Activated CD8-positive, alpha-beta T cell treated with anti-CD3 and anti-CD28 coated beads, Interleukin-2, amount 10 ng/mL, durations not matched to agents 7 days and 5 days (primary cell): ENCODE measurements at places on chromosomes 11 and 22. TPM values are rescaled to one million over a fixed set of nuclear protein-coding genes. Genes with fewer than 3 reads are reported as not detected.

HORMAD2 gene
- total RNA-seq: not detected

- no peak overlapping the region for H3K4me3 ChIP-seq
- H3K27me3 ChIP-seq: no peaks in the 10 kb centered on the region
- peaks cover 15% of the 10 kb centered on the region for H3K4me1 ChIP-seq
- no peaks in the 10 kb centered on the region for H3K36me3 ChIP-seq
Observed at GRCh38 chr22:41403532-41404318, 22.0 kb downstream of the TEF start.

- peaks cover 2% of the 10 kb centered on the region for H3K27me3 ChIP-seq
- H3K4me1 ChIP-seq: peaks cover 17% of the 10 kb centered on the region
Observed at GRCh38 chr11:78248191-78248590, 59.5 kb downstream of the USP35 start.

DNA sequence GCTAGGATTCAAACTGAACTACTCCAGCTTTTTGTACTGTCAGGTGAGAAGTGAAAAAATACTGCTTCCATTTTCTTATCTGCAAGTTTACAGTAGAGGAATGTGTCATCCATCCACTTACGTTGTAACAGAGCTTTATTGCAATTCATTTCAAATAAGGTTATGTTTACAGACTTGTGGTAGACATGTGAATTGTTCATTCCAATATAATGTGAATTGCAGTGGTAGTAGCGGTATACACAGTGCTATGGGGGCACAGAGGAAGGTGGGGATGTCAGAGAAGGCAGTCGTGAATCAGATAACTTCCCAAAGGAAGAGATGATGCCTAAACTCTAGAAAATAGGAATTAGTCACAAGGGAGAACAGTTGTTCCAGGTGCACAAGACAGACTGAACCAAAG lies 42.5 kb downstream of the CEP57 start:
- H3K4me1 ChIP-seq: no peaks in the 10 kb centered on the region
- H3K27me3 ChIP-seq: no peaks in the 10 kb centered on the region
- H3K27ac ChIP-seq: no peak overlapping the region
- no peak overlapping the region for H3K4me3 ChIP-seq

DNA sequence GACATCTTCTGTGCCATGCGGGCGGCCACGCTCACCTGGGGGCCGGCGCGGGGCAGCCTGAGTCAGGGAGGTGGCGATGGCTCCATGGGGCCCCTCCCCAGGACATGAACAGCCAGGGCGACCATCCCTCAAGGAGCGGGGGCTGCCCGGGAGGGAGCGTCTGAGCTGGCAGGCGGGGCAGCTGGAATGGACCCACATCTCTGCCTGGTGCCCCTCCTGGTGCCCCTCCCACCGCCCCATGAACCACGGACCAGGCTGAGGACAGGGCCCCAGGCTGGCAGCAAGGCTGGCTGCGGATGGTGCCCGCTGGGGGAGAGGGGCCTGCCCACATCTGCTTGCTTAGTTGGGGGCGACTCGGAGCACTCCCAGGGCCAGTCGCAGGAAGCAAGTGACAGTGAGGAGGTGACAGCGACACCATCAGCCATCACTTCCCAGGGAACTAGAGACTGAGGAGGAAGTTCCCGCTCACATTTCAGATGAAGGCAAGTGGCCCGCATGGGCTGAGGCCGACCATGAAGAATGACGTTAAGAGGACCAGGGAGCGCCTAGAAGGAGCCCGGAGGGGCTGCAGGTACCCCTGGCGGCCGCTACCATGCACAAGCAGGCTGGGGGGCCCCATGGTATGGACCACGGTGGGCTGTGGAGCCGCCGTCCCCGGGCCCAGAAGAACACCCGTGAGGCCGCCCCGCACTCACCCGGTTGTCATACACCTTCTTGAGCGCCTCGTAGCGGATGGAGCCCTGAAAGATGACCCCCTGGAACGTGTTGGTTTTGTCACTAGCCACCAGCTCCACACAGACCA lies 37.3 kb downstream of the KIAA0930 start:
- no peak overlapping the region for H3K27ac ChIP-seq
- H3K4me3 ChIP-seq: no peak overlapping the region
- H3K4me1 ChIP-seq: no peaks in the 10 kb centered on the region
- peaks cover 3% of the 10 kb centered on the region for H3K36me3 ChIP-seq
- DNase-seq: no peak

DCDC1 gene
- total RNA-seq: not detected

DNA sequence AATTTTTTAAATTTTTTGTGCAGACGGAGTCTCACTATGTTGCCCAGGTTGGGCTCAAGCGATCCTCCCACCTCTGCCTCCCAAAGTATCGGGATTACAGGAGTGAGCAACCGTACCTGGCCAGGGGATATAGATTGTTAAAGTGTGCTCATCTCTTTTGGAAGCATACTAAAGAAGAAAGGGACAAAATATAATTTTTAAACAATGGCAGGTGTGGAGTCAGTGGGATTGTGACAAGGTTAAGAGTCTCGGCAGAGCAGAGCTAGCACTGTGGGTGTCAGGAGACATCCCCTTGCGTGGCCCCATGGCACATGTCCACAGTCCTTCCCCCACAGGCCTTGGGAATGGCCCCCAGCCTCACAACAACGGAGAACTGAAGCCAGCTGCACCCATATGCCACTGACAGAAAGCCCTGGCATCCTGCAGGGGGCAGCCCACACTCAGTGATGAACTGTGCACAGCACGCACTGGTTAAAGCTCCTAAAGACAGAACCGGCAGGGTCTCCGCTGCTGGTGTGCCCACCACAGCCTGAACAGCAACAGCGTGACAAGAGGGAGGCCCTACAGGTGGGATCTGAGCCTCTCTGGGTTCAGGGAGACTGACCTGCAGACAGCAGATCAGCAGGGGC lies 29.9 kb downstream of the SERPIND1 start:
- H3K4me3 ChIP-seq: no peak overlapping the region
- no peaks in the 10 kb centered on the region for H3K4me1 ChIP-seq
- peaks cover 50% of the 10 kb centered on the region for H3K36me3 ChIP-seq
- no peak overlapping the region for H3K27ac ChIP-seq

GRCh38 chr11:32527261-32528175 lies 56.1 kb upstream of the EIF3M start:
- H3K4me3 ChIP-seq: no peak overlapping the region
- H3K27me3 ChIP-seq: no peaks in the 10 kb centered on the region
- no peak for DNase-seq
- H3K27ac ChIP-seq: no peak overlapping the region

- DNase-seq: peak; percentile 54
- peak overlapping the region; percentile 92 for H3K27ac ChIP-seq
- peak overlapping the region; percentile 90 for H3K4me3 ChIP-seq
- H3K4me1 ChIP-seq: peaks cover 57% of the 10 kb centered on the region
Observed at GRCh38 chr22:20509344-20510047, 2.1 kb downstream of the MED15 start.

DNA sequence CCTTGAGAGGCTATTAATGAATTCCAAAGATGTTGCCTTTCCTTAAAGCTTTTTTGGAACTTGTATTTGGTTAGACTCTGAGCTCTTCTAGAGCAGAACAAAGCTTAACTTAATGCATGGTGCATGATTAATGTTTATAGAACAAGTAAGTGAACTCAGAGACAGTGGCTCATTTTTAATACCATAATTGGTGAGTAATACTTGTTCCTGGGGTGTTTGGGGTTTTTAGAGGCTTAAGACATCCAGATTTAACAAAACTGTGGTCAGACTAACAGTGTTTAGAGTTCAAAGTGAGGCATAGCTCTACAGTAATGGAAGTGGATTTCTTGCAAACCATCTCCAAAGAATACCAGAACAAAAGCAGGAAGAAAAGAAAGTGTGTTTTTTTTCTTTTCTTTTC lies 73.7 kb upstream of the CTSC start:
- H3K27ac ChIP-seq: no peak overlapping the region
- H3K4me1 ChIP-seq: peaks cover 58% of the 10 kb centered on the region
- DNase-seq: no peak

DNA sequence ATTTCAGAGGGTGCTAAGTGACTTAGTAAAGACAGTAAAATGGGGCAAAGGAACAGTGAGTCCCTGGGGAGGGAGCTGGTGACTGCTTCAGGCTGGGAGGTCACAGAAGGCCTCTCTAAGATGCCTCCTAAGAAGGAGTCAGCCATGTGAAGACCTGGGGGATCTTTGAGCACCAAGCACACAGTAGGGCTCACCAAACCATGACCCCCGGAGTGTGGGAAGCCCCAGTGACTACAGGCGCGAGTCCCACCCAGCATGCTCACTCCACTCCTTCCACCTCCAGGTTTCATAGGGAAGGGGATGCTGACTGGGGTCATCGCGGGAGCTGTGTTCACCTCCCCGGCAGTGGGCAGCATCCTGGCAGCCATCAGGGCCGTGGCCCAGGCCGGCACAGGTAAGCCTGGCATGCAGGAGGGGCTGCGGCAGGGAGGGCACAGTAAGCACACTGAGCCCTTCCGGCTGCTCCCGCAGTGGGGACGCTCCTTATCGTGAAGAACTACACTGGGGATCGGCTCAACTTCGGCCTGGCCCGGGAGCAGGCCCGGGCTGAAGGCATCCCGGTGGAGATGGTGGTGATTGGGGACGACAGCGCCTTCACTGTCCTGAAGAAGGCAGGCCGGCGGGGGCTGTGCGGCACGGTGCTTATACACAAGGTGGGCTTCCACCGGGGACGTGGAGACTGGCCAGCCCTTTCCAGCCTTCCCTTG lies 5.9 kb downstream of the TKFC start:
- peaks cover 30% of the 10 kb centered on the region for H3K4me1 ChIP-seq
- H3K36me3 ChIP-seq: no peaks in the 10 kb centered on the region
- no peaks in the 10 kb centered on the region for H3K27me3 ChIP-seq
- DNase-seq: no peak
- H3K4me3 ChIP-seq: no peak overlapping the region
- H3K27ac ChIP-seq: no peak overlapping the region
